SJSA1 (cell line): ENCODE measurements at places on chromosomes 6 and 20.

DNA sequence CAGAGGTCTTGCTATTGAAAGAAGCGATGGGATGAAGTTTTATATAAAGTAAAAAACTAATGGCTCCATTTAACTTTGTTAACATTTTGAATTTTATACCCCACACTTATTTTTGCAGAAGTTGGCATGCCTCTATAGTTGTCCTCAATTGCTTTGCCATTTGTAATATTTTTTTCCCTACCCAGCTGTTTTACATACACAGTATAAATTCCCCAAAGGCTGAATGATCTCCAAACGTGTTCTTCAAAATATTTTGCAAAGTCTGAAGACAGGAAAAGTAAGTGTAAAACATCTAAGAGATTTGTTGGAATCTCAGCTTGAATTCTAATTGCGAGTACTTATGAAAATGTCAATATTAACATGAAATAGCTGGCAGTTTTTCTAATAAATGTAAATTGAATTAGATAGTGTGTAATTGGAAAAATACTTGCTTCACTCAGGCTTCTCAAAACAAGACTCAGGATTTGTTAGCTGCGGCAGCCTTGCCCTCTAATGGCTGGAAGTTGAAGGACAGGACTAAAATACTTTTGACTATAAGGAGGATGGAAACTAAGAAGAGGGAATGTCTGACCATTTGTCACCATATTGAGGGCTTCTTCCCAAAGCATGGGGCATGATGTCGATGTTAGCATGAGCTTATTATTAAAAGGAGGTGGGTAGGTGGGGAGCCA is 226.8 kb downstream of the UST start:
- no peaks in the 10 kb centered on the region for H3K27me3 ChIP-seq
- H3K27ac ChIP-seq, result no peak overlapping the region
- H3K4me3 ChIP-seq, result no peak overlapping the region
- DNase-seq, result peak; percentile 33

DNA sequence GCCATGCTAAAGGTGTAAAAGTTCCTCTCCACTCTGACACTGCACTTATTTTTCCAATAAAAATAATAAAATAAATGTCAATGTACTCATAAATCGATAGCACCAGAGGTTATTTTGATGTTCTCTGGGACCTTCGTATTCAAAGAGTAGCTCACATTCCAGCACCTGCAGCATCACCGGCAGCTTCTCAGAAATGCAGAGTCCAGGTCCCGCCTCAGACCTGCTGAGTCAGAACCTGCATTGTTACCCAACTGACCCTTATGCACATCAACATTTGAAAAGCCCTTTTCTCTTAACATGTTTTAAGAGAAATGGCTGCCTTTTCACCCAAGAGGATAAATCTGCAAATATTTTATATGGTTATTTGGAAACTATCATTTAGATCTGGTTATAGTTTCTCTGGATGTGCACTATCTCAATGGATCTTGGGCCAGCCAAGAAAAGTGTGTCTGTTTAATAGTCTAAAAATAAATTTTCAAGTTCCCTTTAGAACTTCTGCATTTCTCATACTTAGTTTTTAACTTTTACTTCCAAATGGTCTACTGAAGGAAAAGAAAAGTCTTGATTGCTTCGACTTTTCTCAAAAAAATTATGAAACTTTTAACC is 216.2 kb upstream of the PRDM1 start:
- H3K36me3 ChIP-seq, result no peaks in the 10 kb centered on the region
- DNase-seq, result no peak
- H3K4me1 ChIP-seq, result no peaks in the 10 kb centered on the region
- H3K27ac ChIP-seq, result no peak overlapping the region
- H3K4me3 ChIP-seq, result no peak overlapping the region

DNA sequence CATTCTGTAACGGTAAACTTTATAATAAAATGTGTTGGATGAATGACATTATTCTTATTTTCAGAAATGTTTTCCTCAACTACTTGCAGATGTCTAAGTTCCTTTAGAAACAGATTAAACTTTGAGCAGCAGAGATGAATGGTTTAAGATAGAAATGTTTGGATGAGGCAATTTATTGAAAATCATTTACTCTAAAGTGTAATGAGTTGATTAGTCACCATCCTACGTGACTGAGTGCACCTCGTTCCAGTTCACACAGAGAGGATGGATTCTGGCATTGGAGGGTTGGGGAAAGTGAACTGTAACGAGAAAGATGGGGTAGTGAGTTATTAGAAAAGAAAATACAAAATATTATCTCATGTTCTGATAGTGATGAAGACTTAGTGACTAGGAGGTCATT is 28.7 kb downstream of the SMPDL3A start:
- no peak for DNase-seq
- no peak overlapping the region for H3K27ac ChIP-seq
- no peaks in the 10 kb centered on the region for H3K4me1 ChIP-seq
- H3K27me3 ChIP-seq, result no peaks in the 10 kb centered on the region
- no peaks in the 10 kb centered on the region for H3K36me3 ChIP-seq

DNA sequence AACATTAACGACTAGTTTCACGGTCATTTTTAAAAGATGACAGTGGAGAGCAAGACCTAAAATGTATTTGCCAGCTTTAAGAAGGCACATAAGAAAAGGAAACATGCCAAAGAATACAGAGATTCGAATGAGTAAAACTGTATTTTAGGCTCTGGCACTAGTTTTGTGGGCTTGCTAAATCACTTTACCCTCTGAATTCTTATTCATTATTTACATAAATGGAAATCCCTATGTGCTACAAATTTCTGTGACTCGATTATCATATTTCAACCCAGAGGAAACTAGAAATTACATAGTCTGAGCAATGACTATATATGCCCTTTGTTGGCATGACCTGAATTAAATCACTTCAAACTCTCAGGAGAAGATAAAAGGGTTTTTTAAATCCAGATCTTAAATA is 441.7 kb upstream of the RNF217 start:
- no peak overlapping the region for H3K4me3 ChIP-seq
- no peaks in the 10 kb centered on the region for H3K27me3 ChIP-seq
- no peak overlapping the region for H3K27ac ChIP-seq
- H3K36me3 ChIP-seq, result no peaks in the 10 kb centered on the region

GRCh38 chr6:144847916-144848315 is 562.8 kb downstream of the UTRN start:
- H3K4me3 ChIP-seq, result no peak overlapping the region
- no peaks in the 10 kb centered on the region for H3K27me3 ChIP-seq
- peaks cover 33% of the 10 kb centered on the region for H3K36me3 ChIP-seq
- no peaks in the 10 kb centered on the region for H3K4me1 ChIP-seq

DNA sequence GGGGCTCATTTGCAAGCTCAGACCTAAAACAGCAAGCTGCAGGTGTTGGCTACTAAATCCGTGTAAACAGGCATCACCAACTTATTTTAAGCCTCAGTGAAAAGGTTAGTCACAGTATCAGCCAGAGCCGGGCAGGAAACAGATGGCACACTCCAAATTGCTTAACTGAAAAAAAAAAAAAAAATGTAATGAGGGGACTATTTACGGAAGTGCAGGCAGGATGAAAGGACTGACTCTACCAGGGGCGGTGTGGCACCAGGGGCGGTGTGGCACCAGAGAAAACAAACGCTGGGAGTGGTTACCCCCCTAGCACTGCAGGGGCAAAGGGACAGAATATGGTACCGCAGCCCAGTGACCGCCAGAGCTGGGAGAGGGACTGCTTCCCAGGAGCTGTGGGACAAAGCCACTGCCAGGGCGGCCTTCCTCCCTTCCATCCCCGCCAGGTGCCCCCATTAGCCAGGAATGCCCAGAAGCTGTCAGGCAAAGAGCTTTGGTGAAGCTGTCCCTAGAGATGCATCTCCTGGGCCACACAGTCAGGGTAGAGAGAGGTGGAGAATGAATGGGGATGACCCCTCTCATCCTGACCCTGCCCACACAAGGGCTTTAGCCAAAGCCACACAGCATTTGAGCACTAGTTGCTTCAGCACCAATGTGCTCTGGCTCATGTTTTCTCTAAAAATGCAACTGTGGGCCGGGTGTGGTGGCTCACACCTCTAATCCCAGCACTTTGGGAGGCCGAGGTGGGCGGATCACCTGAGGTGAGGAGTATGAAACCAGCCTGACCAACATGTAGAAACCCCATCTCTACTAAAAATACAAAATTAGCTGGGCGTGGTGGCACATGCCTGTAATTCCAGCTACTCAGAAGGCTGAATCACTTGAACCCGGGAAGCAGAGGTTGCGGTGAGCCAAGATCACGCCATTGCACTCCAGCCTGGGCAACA is 39.6 kb upstream of the GFOD1 start:
- no peaks in the 10 kb centered on the region for H3K4me1 ChIP-seq
- no peak overlapping the region for H3K4me3 ChIP-seq
- H3K27ac ChIP-seq, result no peak overlapping the region
- H3K27me3 ChIP-seq, result no peaks in the 10 kb centered on the region
- DNase-seq, result no peak

DNA sequence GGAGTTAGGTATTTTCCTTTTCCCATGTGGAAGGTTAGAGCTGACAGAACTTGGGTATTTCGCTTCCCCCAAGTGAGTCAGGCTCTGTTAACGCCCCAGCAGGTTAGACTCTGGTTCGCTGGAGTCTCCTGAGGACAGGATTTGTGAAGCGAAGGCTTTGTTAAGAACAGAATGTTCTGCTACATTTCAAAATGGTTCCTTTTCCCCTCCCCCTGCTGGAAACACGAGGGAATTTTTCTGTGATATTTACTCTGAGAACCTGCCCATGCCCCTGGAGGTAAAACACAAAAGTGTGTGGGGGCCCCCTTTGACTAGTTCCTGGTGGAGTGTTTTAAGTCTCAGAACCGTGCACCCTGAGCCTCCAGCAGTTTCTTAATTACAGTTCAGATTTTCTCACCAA is 731.4 kb upstream of the CITED2 start:
- H3K4me1 ChIP-seq, result no peaks in the 10 kb centered on the region
- H3K4me3 ChIP-seq, result no peak overlapping the region
- DNase-seq, result peak; percentile 22

- peaks cover 10% of the 10 kb centered on the region; the same call in 1 of the 2 replicates for H3K4me1 ChIP-seq
- H3K27ac ChIP-seq, result no peak overlapping the region
- DNase-seq, result no peak
- no peaks in the 10 kb centered on the region for H3K27me3 ChIP-seq
- no peaks in the 10 kb centered on the region for H3K36me3 ChIP-seq
These were observed 137.0 kb downstream of the FOXA2 start for GRCh38 chr20:22447447-22447778.

DNA sequence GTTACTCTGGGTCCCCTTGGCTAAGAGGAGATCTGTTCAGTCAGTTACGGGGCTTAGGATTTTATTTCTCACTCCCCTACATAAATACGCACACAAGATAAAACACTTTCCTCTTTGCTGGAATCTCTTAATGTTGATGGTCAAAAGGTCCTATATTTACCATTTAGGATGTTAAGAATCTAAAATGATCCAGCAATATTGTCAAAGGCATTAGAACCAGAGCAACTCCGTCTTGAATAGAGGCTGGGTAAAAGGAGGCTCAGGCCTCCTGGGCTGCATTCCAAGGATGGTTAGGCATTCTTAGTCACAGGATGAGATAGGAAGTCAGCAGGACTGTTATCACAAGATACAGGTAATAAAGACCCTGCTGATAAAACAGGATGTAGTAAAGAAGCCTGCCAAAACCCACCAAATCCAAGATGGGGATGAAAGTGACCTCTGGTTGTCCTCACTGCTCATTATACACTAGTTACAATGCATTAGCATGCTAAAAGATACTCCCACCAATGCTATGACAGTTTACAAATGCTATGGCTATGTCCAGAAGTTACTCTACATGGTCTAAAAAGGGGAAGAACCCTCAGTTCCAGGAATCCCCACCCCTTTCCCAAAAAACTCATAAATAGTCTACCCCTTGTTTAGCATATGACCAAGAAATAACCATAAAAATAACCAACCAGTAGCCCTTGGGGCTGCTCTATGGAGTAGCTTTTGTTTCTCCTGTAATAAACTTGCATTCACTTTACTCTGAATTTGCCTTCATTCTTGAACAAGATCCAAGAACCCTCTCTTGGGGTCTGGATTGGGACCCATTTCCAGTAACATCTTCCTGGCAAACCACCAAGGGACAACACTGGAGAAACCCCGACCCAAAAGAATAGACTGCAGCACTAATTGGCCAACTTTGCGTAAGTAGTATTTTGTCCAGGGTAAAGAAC is 107.5 kb downstream of the DTNBP1 start:
- no peaks in the 10 kb centered on the region for H3K27me3 ChIP-seq
- no peaks in the 10 kb centered on the region for H3K4me1 ChIP-seq
- H3K27ac ChIP-seq, result no peak overlapping the region

DNA sequence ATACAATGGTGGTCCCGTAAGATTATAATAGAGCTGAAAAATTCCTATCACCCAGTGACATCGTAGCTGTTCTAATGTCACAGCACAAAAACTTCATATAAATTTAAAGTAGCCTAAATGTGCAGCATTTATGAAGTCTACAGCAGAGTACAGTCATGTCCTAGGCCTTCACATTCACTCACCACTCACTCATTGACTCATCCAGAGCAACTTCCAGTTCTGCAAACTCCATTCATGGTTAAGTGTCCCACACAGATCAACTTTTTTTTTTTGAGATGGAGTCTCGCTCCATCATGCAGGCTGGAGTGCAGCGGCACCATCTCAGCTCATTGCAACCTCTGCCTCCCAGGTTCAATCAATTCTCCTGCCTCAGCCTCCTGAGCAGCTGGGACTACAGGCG is 20.9 kb upstream of the KCNG1 start:
- no peak overlapping the region for H3K4me3 ChIP-seq
- no peaks in the 10 kb centered on the region for H3K36me3 ChIP-seq
- H3K4me1 ChIP-seq, result peaks cover 5% of the 10 kb centered on the region; the same call in 1 of the 2 replicates
- 0 out of 2 replicates have a peak, but pooled peaks cover 2% of the 10 kb centered on the region for H3K27me3 ChIP-seq
- DNase-seq, result no peak

GRCh38 chr6:154169193-154169847 is 130.3 kb downstream of the OPRM1 start:
- H3K4me3 ChIP-seq, result no peak overlapping the region
- H3K27me3 ChIP-seq, result no peaks in the 10 kb centered on the region
- no peaks in the 10 kb centered on the region for H3K4me1 ChIP-seq

GRCh38 chr20:59525500-59526241 is 78.7 kb upstream of the PHACTR3 start:
- no peak overlapping the region for H3K4me3 ChIP-seq
- no peaks in the 10 kb centered on the region for H3K36me3 ChIP-seq
- peaks cover 16% of the 10 kb centered on the region for H3K27me3 ChIP-seq
- H3K4me1 ChIP-seq, result no peaks in the 10 kb centered on the region
- no peak overlapping the region for H3K27ac ChIP-seq

GRCh38 chr6:7899889-7900213 is 10.7 kb downstream of the TXNDC5 start:
- no peak overlapping the region for H3K4me3 ChIP-seq
- DNase-seq, result no peak
- no peaks in the 10 kb centered on the region for H3K4me1 ChIP-seq
- no peaks in the 10 kb centered on the region for H3K27me3 ChIP-seq
- H3K36me3 ChIP-seq, result peaks cover 97% of the 10 kb centered on the region

- H3K36me3 ChIP-seq, result no peaks in the 10 kb centered on the region
- peaks cover 27% of the 10 kb centered on the region; the same call in 1 of the 2 replicates for H3K27me3 ChIP-seq
- no peak for DNase-seq
- H3K4me1 ChIP-seq, result no peaks in the 10 kb centered on the region
These were observed 30.3 kb downstream of the PPP1R16B start for GRCh38 chr20:38835792-38836191.

GRCh38 chr6:27176096-27176495 is 71.4 kb upstream of the PRSS16 start:
- H3K4me3 ChIP-seq, result peak overlapping the region; percentile 60; the same call in 1 of the 2 replicates
- no peaks in the 10 kb centered on the region for H3K27me3 ChIP-seq
- H3K27ac ChIP-seq, result no peak overlapping the region
- H3K36me3 ChIP-seq, result no peaks in the 10 kb centered on the region
- H3K4me1 ChIP-seq, result no peaks in the 10 kb centered on the region
- no peak for DNase-seq
